Activated naive CD4-positive, alpha-beta T cell treated with anti-CD3 and anti-CD28 coated beads, Interleukin-2, amount 50 U/mL, for 16 hours (primary cell): ENCODE measurements at places on chromosomes 5 and 9.

- DNase-seq, result no peak
These were observed 12.5 kb downstream of the ECM2 start for GRCh38 chr9:92522983-92523970.

DNA sequence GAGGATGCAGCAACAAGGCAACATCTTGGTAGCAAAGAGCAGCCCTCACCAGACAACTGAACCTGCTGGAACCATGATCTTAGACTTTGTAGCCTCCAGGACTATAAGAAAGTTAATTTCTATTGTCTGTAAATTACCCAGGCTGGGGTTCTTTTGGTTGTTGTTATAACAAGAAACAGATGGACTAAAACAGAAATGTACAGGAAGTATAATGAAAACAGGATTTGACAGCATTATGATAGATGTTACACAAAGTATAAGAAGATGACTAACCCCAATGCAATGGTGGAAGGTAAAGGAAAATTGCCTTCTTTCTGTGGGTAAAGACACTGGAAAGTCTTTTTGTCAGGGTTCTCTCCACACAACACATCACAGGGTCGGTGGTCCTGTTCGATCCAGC, 204.2 kb downstream of the SGCD start:
- no peak for DNase-seq

DNA sequence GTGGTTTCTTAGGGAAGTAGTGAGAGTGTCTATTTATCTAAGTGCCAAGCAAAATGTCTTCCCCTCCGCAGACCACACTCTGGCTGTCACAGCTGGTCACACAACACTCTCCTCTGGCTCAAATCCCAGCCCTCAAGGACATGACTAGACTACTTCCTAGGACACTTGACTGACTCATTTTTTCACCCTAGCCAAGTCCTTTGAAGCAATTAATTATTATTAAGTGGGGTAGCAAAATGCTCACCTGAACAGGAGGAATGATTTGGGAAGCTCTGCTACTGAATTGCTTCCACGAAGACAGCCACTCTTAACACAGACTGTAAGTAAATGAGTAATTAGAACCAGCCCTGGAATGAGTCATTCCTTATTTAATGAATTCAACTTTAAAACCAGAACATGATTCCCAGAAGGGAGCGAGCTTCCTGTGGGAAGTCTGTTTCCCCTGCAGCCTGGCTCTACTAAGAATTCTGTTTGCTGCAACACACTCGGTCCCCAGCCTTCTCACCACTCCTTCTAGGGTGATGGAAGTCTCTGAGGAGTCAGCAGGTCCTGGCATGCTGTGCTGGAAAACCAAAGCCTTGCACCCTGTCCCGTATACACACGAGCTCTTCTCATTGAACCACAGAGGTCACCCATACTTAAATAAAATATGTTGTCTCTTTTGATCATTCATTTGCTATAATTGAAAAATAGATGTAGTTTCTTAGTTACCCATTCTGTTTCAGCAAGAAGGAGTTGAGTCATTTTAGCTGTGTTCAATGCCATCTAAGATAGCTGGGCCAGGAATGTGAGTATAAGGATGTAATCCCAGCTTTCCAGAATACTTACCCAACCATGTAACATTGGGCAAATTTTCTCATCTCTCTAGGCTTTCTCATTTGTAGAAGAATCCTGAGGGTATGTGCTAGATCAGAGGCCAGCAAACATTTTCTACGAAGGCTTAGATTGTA, 218.6 kb upstream of the RASEF start:
- no peak for DNase-seq

GRCh38 chr5:74546796-74547195, 93.7 kb downstream of the ENC1 start:
- DNase-seq, result no peak

DNA sequence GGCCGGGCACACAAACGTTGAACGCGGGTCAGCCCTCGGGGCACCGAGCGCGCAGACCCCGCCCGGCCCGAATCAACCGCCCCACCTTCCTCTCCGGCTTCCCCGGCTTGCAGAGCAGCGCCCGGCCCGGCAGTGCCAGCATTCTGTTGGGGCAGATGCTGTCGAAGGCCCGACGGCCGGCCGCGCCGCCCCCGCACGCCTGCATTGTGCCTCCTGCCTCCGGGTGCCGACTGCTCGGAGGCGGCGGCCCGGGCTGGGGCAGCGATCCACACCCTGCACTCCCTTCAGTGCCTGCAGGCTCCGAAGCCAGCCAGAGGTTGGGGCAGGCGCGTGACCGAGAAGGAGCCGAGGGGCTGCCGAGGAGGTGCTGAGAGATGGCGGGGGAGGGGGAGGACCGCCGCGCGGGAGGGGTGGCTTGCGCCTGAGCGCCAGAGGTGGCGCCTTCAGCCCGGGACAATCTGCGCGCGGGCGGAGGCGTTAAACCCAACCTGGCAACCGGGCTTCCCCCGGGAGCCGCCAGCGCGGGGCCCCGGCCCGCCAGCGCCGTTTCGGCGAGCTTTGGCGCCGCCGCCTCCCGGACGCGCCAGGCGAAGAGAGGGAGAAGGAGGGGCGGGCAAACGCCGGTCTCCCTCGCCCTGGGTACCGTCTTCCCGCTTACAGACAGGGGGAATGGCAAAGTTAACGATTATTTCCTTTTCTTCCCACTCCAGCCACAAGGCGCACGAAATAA, at the start of gene MCIDAS:
Gene MCIDAS (minus strand): TSS at position 382 of the 730 bp plus-strand sequence. CDS start 177 bp downstream, at position 205.
- peak; percentile 64 for DNase-seq

DNA sequence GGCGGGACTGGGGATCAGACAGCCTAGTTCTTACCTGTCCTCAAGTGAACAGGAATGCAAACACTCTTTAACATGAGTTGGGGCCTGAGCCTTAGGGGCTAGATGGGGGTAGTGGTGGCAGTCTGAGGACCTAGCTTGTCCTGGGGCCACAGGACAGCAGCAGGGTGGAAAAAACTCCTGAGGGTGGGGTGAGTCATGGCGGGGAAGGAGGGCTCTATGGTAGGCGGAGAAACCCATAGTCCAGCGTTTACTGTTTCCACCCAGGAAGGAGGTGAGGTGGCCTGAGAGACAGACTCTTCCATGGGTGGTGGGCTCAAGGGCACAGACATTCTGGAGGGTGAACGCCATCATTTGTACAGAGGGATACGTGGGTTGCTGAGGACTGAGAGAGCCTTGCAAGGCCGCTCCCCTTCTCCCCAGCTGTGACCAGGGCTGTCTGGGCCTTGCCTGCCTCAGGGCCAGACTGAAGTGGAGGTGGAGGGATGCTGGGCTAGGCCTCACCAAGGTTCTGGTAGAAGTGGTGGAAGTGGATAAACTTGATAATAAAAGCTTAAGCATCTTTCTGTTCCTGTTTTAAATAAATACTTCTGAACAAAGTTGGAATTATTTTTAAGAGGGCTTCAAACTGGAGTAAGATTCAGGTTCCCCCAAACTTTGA, 1.1 kb upstream of the TSPAN17 start:
- no peak for DNase-seq

DNA sequence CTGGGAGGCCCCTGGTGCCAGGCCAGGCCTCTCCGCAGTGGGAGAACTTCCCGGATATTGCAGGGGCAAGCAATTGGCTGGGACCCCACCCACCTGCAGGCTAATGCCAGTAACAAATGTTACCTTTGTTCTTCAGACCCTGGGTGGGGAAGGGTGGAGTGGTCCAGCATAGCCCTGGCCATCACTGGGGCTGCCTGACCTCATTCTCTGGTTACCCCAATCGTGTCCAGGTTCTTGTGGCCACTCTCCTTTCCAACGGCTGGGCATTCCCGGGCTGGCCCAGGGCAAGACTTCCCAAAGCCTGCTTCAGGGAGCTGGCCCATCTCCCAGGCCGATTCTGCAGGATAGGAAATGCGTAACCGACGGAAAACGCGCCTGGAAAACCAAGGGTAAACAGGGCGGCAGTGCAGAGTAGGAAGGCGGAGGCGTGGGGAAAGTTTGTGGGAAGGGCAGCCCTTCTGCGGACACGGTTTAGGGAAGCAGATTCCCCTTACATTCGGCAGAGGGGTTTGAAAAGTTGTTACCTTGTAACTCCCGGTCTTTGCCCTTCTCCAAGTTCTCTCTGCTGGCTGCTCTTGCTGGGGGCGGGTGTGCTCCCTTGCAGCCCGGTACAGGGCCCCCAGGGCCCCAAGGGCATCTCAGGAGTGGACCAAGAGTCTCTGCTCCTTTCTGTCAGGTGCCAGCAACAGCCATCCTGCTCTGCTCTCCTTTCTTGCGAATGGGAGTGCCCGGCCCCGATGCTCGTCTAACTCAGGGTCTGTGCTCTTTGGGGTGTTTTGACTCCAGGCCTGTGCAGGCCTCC, 3.5 kb downstream of the NRARP start:
- peak; percentile 9 for DNase-seq

DNA sequence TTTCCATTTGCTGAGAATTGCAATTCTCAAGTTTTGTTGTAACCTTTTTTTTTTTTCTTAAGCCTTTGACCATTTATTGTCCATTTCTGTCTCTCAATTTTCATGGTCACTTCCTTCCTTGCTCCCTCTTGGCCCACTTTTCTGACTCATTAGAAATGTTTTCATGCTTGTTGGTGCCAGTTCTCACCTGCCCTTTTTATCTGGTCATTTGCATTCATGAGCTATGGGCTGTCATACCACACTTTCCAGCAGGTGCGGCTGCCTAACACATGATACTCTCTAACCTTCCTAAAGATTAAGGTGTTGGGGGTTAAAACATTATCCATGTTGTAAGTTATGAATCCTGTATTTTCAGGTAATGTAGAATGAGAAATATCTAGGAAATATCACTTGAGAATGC, 150.5 kb upstream of the TLX3 start:
- no peak for DNase-seq

- no peak for DNase-seq
These were observed 160.4 kb upstream of the PHYKPL start for GRCh38 chr5:178392931-178393394.

DNA sequence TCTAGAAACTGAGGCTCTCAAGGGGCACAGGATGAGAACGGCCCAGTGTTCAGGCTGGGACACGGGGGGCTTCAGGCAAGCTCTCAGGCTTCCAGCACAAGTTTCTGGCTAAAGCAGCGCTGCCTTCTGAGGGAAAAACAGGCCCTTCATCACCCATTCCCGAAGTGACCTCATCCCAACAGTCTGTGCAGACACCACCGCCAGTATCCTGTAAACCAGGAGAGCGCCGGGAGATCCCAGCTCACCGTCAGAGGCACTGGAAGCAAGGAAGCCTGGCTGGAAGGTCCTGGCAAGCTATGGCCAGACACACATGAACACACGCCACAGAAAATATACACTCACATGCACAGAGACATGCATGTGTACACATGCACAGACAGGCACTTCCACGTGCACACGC, 8.8 kb downstream of the SLC12A7 start:
- DNase-seq, result no peak

- no peak for DNase-seq
These were observed 290.1 kb downstream of the ADAMTS6 start for GRCh38 chr5:65191554-65192135.

- no peak for DNase-seq
These were observed 2.8 kb upstream of the TIFAB start for GRCh38 chr5:135454946-135455345.

GRCh38 chr9:16817514-16817913, 53.0 kb downstream of the BNC2 start:
- no peak for DNase-seq
